Heart left ventricle (tissue), 16 donors: ENCODE measurements at places on chromosomes 6 and 20. TPM values are rescaled to one million over a fixed set of nuclear protein-coding genes. Genes with fewer than 3 reads are reported as not detected.

The SLC22A2 gene
- not detected for total RNA-seq

The RBPJL gene
- total RNA-seq, result not detected

The RAB44 gene
- not detected for total RNA-seq

The MC3R gene
- total RNA-seq, result not detected

The JPH2 gene
- 148 TPM for total RNA-seq

- H3K27me3 ChIP-seq, result no peaks in the 10 kb centered on the region
- no peaks in the 10 kb centered on the region for H3K36me3 ChIP-seq
- DNase-seq, result no peak
- no peak overlapping the region for H3K4me3 ChIP-seq
- H3K27ac ChIP-seq, result no peak overlapping the region
- no peaks in the 10 kb centered on the region for H3K4me1 ChIP-seq
Observed at GRCh38 chr6:87555506-87555905, 34.3 kb downstream of the RARS2 start.

DNA sequence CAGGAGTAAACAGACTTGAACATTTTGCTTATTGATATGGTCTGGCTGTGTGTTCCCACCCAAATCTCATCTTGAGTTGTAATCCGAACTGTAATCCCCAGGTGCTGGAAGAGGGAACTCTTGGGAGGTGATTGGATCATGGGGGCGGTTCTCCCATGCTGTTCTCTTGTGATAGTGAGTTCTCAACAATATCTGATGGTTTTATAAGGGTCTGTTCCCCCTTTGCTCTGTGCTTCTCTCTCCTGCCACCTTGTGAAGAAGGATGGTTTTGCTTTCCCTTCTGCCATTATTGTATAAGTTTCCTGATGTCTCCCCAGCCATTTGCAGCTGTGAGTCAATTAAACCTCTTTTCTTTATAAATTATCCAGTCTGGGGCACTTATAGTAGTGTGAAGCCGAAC, 40.0 kb downstream of the MYLIP start:
- H3K4me1 ChIP-seq, result no peaks in the 10 kb centered on the region
- H3K4me3 ChIP-seq, result no peak overlapping the region
- no peak overlapping the region for H3K27ac ChIP-seq
- no peak for DNase-seq

- H3K4me1 ChIP-seq, result peaks cover 24% of the 10 kb centered on the region
- peak overlapping the region; percentile 68 for H3K4me3 ChIP-seq
- no peak overlapping the region for H3K27ac ChIP-seq
- H3K36me3 ChIP-seq, result no peaks in the 10 kb centered on the region
- peak; percentile 31 for DNase-seq
Observed at GRCh38 chr6:7727946-7728854, 2.3 kb downstream of the BMP6 start.

GRCh38 chr20:6502999-6503398, 264.5 kb upstream of the BMP2 start:
- no peak overlapping the region for H3K4me3 ChIP-seq
- no peaks in the 10 kb centered on the region for H3K27me3 ChIP-seq
- H3K4me1 ChIP-seq, result no peaks in the 10 kb centered on the region
- DNase-seq, result no peak

- H3K27ac ChIP-seq, result no peak overlapping the region
- no peak overlapping the region for H3K4me3 ChIP-seq
- H3K27me3 ChIP-seq, result no peaks in the 10 kb centered on the region
- DNase-seq, result no peak
Observed at GRCh38 chr6:6227896-6228295, 92.6 kb downstream of the F13A1 start.

GRCh38 chr20:63508072-63508768, 9.3 kb upstream of the EEF1A2 start:
- no peak overlapping the region for H3K27ac ChIP-seq
- H3K36me3 ChIP-seq, result no peaks in the 10 kb centered on the region
- no peak overlapping the region for H3K4me3 ChIP-seq
- H3K27me3 ChIP-seq, result no peaks in the 10 kb centered on the region
- peak; percentile 12 for DNase-seq

DNA sequence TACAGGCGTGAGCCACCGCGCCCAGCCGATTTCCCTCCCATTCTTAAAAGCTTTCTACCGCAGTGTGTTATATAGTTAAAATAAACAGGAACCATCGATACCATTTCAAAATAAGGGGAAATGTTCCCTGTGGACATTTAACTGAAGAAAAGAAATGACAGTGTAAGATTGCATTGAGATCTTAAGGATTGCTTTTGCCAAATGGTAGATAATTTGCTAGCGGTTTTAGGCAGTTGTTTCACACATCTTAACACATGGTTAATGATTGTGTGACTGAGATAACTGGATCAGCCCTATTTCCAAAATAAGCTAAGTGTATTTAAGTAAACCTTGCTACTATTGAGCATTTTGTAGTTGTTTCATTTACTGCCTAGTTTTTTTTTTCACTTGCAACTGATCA, 15.6 kb downstream of the STX16 start:
- peaks cover 90% of the 10 kb centered on the region for H3K36me3 ChIP-seq
- DNase-seq, result no peak
